CD4-positive, alpha-beta T cell treated with Interleukin-15 for 4 hours (primary cell): ENCODE measurements at places on chromosomes 6 and 20.

DNA sequence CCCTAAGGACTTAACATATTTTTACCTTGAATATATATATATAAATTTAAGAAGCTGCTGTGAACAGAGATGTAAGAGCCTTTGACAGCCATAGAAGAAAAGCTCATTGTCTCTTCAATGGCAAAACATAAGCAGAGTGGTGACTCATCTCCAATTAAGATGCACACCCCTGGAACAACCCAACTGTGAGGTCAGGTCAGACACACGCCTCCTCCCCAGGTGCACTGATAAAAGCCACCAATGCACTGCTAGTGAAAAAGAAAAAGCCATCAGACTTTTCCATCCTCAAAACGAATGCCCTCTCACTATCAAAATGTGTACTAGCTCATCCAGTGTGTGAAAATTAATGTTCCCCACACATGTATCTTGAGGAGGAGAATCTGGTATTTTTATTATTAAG, 100.1 kb downstream of the SMLR1 start:
- DNase-seq, result no peak

GRCh38 chr6:147154454-147154853, 49.8 kb upstream of the STXBP5 start:
- DNase-seq, result no peak

- no peak for DNase-seq
These were observed 18.6 kb downstream of the SNX14 start for GRCh38 chr6:85574932-85575598.

GRCh38 chr6:87473419-87473903, 687 bp downstream of the SLC35A1 start:
- DNase-seq, result peak; percentile 56

- no peak for DNase-seq
These were observed 77.2 kb downstream of the SSR1 start for GRCh38 chr6:7235712-7236305.

DNA sequence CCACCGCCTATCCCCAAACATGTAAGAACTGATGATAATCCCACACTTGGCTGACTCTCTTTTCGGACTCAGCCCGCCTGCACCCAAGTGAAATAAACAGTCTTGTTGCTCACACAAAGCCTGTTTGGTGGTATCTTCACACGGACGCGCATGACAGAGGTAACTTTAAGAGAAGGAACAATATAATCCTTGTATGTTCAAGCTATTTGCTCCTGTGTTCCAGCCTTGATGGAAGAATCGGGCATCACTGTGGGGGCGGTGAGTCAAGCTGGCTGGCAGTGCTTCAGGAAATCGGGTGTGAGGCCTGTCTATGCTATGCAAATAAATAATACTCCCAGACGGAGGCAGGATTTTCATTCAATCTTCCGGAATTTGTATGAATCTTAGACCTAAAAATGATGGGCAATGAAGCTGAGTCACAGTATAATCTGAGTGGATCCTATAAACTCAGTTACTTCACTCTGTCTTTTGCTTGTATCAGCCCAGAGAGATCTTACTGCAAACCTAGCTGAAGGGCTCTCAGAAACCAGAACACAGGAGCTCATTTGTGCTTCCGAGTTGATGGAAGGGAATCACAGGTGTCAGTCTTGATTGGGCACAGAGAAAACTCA, 45.2 kb upstream of the NT5E start:
- no peak for DNase-seq

GRCh38 chr20:63158845-63159244, 57.1 kb downstream of the YTHDF1 start:
- no peak for DNase-seq

DNA sequence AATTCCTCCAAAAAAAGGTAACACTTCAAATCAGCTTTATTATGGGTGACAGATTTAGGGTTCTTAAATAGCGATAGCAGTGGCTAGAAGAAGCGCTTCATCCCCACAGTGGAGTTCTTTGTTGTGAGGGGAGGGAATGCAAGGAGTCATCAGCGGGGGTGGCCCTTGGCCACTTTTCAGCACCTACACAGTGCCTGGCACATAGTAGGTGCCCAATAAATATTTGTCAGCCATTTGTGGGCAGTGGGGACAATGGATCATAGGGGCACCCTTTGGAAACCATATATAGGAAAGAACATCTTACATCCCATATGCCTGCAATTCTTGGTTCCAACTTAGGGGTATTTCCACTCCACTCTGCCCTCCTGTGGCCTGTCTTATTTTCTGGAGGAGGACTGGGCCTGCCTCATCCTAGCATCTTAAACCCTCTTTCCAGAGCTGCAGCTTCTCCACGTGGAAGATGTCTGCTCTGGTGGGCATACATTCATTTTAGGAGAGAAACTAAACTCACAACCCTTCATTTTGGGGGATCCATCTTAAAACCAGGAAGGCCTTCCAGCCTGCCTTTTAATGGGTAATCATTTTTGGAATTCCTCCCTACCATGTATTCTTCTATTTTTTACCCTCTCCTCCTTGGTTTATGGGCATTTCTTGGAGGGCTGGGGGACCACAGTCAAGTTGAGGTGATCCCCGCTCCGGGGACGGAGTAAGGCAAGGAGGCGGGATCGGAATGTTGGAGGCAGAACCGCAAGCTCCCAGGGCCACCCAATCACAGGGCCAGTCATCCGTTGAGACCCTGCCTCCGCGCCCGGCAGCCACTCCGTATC, 2.6 kb upstream of the GPSM3 start:
- peak; percentile 32 for DNase-seq

- no peak for DNase-seq
These were observed at the start of gene PROKR2 for GRCh38 chr20:5316188-5317158. Gene PROKR2, minus strand, starts transcription at chr20:5316954. Its CDS starts 2,585 bp downstream, at chr20:5314369.

GRCh38 chr6:134588267-134588666, 270.4 kb upstream of the SGK1 start:
- no peak for DNase-seq

DNA sequence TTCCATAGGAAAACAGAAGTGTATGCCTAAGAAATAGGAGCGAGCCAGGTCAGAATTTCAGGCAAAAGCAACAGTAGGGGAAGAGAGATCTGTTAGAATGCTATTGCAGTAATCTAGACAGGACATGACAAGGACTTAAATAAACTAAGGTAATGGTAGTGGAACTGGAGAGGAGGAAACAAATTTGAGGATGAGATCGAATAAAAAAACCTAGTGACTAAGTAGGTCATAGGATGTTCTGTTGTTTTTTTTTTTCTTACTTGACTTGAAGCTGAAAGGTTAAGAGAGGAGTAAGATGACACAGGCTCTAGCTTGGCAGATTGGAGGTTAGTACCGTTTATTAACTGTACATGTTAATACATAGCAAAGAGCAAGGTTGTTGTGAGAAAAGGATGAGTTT, 28.6 kb downstream of the ORC3 start:
- DNase-seq, result no peak

DNA sequence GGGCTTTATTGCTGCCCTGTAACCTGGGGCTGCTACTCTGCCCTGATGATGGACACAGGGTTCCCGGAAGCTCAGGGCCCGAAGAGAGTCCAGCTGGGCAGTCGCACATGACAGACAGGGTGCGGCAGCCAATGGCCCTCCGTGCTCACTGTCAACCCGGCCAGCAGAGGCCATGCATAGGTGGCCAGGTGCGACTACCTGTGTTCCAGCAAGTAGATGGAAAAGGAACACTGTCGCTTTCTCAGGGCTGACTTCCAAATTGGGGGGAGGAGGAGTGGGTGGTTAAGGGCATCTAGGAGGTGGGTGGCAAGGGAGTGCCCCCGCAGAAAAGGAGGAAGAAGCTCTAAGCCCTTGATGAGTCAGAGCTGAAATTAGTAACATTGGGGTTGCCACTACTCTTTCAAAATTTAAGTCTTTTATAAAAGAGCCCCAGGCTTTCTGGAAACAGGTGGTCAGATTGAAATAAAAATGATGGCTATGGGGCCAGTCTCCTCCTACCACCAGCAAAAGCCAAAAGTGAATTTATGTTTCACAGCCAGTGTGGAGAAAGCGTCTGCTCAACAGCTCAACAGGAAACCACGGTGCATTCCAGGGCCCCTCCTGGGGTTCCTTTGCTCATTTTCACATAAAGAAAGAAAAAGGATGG, 2.3 kb upstream of the RAMACL start:
- DNase-seq, result no peak

GRCh38 chr20:48709744-48710143, 118.1 kb downstream of the PREX1 start:
- no peak for DNase-seq

GRCh38 chr6:26553264-26553634, 15.1 kb downstream of the HMGN4 start:
- peak; percentile 84 for DNase-seq

GRCh38 chr6:109039795-109040194, 54.9 kb downstream of the SESN1 start:
- DNase-seq, result no peak

DNA sequence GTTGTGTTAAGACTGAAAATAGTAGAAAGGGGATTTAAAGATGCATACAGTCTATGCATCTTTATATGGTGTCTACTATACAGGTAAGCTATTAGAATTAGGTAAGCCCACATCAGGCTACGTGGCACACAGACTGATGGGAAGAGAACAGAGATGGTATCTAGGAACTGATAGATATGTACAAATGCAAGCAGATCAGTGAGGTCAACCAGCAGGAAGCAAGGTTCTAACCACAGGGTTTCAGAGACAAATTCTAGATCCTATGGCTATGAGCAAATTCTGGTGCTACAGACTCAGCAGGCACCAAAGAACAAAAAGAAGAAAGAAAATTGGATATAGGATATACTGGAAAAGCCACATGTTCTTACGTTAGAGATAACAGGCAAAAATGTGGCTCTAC, 110.6 kb downstream of the TRDN start:
- DNase-seq, result no peak

- no peak for DNase-seq
These were observed 154.1 kb upstream of the MYLIP start for GRCh38 chr6:15974817-15975216.

- no peak for DNase-seq
These were observed 227.2 kb upstream of the ASCC3 start for GRCh38 chr6:101108286-101108685.

- no peak for DNase-seq
These were observed 65.2 kb downstream of the RIPOR3 start for GRCh38 chr20:50625986-50626677.

DNA sequence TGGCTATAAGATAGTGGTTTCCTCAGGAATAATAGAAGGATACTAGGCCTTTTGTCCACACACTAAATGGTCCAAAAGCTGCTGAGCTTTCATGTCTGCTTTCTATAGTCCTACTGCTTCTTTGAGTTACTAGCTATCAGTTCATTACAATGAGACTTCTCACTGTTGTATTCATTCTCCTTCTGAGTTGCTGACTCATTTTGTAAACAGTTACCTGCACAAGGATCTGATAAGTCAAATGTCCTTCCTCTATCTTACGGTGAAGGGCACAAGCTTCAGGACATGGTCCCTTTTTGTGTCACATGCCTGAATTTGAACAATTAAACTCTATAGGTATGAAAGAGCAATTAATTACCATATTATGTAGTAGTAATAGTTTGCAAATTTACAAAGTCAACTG, 90.5 kb downstream of the MAN1A1 start:
- no peak for DNase-seq

DNA sequence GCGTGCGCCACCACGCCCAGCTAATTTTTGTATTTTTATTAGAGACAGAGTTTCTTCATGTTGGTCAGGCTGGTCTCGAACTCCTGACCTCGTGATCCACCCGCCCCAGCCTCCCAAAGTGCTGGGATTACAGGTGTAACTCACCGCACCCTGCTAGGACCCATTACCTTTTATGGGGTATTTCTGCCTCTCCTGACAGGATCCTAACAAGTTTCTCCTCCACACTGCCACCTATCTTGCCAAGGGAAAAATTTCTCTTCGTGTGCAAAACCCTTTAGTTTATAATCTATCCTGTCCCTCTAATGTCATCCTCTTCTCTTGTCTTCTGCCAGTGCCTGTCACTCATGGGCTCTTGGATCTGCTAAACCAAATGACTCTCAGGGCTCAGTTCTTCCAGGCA, 1.9 kb downstream of the STMND1 start:
- DNase-seq, result no peak

- no peak for DNase-seq
These were observed 200.3 kb downstream of the EPM2A start for GRCh38 chr6:145534989-145535388.

DNA sequence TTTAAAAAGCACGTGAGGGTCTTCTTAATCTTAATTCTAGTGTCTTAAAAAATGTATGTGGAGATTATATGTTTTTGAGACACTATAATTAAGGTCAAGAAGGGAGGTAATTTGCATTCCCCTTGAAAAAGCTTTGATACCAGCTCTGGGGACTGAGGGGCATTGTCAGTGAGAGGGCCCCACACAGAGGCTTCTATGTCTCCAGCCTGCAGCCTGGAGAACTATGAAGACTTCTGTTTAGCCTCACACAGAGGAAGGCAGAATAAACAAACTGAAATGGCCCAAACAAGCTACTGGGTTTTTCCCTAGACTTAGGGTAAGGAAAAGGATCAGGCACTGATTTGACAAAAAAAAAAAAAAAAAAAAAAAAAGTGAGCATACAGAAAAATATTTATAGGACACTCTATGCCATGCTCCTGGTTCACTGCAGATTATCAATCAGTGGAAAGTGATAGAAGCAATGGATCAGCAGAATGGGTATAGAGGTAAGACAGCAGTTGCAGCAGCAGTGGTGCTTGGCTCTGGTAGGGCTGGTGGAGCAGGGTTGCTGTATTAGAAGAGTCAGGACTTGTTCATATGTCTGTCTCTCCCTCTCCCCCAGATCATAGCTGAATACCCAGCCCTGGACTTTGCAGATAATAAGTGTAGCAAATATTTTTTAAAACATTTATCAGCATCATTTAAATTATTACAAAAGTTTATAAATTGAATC, 85.4 kb downstream of the KLHL32 start:
- DNase-seq, result no peak

DNA sequence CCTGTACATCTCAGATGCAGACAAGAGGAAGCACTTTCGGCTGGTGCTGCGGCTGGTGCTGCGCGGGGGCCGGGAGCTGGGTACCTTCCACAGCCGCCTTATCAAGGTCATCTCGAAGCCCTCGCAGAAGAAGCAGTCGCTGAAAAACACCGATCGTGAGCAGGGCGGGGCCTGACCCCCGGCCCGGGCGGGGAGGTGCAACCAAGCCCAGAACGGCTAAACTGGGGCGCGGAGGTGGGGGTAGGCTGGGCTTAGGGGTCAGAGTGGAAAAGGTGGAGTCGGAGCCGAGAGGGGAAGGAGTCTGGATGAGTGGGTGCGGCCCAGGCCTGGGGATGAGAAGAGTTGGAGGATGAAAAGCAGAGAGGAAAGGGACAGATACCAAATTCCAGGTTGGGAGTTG, 4.1 kb upstream of the MATN4 start:
- DNase-seq, result no peak

DNA sequence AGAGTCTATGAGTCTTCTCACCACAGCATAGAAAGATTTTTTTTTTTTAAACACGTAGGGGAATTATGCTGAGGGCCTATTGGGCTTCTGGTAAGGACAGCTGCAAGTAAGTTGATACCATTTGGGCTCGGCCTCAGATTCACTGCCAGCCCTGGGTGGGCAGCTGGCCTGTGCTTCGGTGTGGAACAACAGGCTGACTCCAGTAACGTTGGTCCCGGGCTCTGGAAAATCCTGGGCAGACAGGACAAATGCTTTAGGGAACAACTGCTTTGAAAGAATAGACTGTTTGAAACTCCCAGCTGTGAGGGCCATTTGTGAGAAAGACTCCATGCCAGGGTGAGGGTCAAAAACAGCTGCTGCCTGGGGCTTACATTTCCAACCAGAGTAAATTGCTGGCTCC, 366.5 kb downstream of the QKI start:
- DNase-seq, result no peak

- DNase-seq, result no peak
These were observed 106.3 kb downstream of the SLC23A2 start for GRCh38 chr20:4894981-4895381.
